ENCODE measurements at places on chromosomes 1 and 21. TPM values are rescaled to one million over a fixed set of nuclear protein-coding genes. Genes with fewer than 3 reads are reported as not detected.

EPHB2 gene
- total RNA-seq, result 16.8 TPM

S100A7A gene
- total RNA-seq, result not detected

SYTL1 gene
- 0.93 TPM for total RNA-seq

ADORA1 gene
- 54.7 TPM for total RNA-seq

HMCN1 gene
- 0.07 TPM for total RNA-seq
